ENCODE measurements at places on chromosomes 1 and 21.

DNA sequence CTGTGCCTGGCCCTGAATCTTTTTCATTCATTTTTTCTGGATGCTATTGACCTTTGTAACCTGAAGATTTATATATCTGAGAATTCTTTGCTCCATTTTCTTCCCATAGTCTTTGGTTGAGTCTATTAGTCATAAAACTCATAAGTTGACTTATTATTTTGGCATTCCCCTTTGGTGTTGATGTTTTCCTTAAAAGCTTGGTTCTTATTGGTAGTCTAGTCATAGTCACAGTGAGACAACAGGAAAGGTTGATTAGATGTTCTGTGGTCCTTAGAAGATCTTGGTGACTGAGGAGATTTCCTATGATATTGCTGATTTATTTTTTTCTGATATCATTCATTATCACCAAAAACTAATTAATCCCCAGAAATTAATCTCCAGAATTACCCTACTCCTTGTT lies 86.2 kb downstream of the PTPRC start:
- DNase-seq: peak; percentile 13

DNA sequence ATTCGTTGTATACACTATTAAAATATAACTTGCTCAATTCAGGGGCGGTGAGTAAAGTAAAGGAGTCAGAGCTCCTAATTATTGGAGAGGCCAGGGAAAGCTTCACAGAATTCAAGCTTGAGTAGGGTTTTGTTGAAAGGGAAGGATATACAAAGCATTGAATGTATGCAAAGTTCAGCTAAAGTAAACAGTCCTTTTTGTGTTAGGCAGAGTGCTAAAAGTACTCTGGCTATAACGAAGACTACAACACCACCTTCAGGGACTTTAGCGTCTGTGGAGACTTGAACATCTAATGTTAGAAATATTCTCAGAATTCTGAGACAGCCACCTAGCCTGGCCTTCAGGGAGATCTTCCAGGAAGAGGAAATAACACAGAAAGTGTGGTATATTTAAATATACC lies 1.1 kb downstream of the FALEC start:
- no peak for DNase-seq

- no peak for DNase-seq
Measured at GRCh38 chr1:107358619-107359327, 217.9 kb downstream of the NTNG1 start.

- DNase-seq: peak; percentile 50
Measured at GRCh38 chr21:14737922-14738321, 191.8 kb upstream of the SAMSN1 start.

GRCh38 chr1:160127865-160128523 lies 12.4 kb downstream of the ATP1A2 start:
- DNase-seq: peak; percentile 71

DNA sequence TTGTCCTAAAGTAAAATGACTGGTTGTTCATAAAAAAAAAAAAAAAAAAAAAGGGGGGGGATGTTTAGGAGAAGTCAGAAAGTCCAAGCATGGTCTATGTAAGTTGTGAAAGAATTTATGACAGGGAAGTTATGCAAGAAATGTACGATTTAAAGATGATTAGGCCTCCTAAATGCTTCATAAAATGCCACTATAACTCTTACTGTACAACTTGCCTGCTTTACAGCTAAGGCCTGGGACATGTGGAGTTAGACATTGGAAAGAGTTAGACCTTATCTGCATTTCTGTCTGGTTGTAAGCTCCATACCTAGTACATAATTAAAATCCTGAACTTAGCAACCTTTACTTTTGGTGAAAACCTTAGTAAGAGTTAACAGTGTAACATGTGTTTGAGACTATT lies 150.0 kb downstream of the TPR start:
- peak; percentile 27 for DNase-seq

DNA sequence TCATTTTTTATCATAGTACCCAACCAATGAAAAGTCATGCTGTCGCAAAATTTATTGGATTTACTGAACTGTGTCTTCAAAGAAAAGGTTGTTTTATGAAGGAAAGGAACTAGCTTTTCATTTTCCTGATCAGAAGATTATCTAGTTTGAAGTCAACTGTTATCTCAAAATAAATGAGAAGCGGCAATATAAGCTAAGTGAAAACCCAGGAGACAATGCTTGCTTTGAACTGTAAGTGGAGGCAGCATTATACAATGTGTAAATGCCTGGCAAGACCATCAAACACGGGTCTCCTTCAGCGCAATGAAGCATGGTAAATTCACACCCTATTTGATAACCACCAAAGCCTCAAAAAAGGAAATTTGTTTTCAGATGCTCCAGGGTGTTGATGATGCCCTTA lies 134.4 kb upstream of the PTBP2 start:
- no peak for DNase-seq

- DNase-seq: peak; percentile 48
Measured at GRCh38 chr1:170967042-170967910, 31.9 kb downstream of the MROH9 start.

DNA sequence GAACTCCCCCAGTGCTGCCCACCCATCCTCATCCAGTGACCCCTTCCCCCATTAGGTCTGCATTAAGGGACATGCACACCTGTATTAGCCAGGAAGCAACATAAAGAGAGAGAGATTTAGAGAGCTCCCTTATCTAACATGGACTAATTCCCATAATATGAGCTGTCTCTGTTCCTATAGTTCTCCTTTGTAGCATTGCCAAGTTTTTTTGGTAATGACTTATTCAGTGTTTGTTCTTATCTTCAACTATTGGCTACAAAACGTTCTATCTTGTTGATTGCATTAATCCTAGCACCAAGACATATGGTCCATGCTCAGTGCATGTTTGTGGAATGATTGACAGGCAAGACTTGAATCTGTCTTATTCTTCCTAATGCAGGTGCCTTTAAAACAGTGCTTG lies 264.0 kb downstream of the ADGRL2 start:
- DNase-seq: no peak

DNA sequence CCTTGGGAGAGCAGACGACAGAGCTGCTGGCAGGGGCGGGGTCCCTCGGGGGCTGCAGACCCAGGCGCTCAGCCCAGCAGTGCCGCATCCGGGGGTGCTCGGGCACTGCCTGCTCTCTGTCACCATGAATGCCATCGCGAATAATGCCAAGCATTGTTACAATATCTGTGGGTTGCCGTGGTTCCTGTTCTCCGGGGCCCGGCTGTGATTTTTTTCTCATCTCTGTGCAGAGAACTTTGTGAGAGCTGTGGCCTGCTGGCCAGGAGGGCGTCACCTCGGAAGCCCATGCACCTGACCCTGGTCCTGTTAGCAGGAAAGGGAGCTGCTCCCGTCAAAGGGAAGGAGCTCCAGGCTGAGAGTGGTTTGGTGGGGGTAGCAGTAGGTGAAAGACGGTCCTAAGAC lies 70.4 kb downstream of the PRDM16 start:
- no peak for DNase-seq

DNA sequence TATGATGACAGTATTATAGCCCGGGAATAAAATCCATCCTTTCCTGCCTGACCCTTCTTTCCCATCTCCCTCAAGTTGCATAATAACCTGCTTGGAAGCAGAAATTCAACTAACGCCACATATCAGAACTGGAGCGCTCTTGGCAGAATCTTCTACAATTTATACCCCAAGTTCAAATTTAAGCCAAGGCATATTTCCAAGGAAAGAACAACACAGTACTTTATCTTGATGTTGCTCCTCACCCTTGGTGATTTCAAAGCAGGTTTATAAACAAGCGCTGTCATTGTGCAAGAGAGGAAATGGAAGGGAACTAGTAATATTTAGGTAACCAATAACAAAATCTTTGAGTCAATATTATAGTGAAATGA lies 38.0 kb upstream of the PTGFRN start:
- DNase-seq: no peak

- DNase-seq: no peak
Measured at GRCh38 chr1:223849352-223850254, 3.9 kb upstream of the TP53BP2 start.

- DNase-seq: no peak
Measured at GRCh38 chr1:25985171-25985570, 12.7 kb downstream of the PAFAH2 start.

GRCh38 chr1:215845234-215845891 lies 278.3 kb downstream of the KCTD3 start:
- peak; percentile 87 for DNase-seq

DNA sequence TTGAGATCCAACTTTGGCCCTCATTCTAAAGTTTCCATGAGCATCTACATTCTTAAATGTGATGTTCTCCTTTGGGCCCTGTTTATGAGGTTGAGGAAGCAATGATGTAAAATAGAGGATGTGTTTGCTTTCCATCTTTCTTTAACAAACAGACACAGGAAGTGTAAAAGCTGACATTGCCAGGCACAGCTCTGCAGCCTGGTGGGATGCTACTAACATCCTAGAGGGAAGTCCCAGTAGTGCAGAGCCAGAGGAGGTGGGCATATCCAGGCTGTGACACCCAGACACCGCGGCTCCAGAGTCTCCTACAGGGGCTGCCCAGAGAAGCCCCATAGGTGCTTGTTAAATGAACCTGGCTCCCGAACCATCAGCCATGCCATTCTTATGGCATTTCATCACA lies 16.2 kb downstream of the OLFML2B start:
- no peak for DNase-seq
